Sigmoid colon (tissue), 7 donors: ENCODE measurements at places on chromosomes 12 and 14. TPM values are rescaled to one million over a fixed set of nuclear protein-coding genes. Genes with fewer than 3 reads are reported as not detected.
A peak's percentile ranks its signal among the peaks of the same experiment; 100 is the strongest.

Gene PLEKHG7
- not detected for total RNA-seq

Gene PZP
- not detected for total RNA-seq

DNA sequence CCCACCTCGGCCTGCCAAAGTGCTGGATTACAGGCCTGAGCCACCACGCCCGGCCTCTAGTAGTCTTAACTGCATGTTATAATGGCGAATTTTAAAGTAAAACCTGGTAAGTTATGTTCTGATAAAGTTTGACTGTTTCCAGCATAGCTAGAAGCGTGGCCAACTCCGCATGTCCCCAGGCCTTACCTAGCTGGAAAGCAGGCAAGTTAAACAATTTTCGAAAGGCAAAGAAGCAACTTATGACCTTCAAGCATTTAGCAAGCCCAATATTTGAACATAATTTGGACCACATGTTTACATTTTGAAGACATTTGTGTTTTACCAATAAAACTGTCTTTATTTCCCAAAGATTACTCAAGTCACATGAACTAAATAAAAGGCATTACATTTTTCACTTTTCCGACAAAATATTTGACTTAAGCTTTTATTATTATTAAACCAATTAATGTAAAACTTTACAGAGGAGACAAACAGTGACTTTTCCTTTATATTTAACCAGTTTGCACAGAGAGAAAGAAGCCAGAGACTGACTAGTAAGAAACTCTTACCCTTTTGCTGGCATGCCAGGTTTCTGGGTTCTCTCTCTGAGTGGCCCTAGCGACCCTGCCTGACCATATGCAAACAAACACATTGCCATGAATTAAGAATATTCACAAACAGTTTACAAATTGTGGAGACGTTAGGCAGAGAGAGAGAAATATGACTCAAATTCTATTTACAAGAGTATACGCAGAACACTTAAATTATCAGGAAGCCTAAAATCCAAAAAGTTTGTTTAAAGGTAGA, 106.3 kb downstream of the RIN3 start:
- H3K27ac ChIP-seq = peak overlapping the region; percentile 68
- no peak overlapping the region for H3K4me3 ChIP-seq
- DNase-seq = no peak
- no peaks in the 10 kb centered on the region for H3K27me3 ChIP-seq
- no peaks in the 10 kb centered on the region for H3K36me3 ChIP-seq

Gene TMTC3
- 22.2 TPM for total RNA-seq

DNA sequence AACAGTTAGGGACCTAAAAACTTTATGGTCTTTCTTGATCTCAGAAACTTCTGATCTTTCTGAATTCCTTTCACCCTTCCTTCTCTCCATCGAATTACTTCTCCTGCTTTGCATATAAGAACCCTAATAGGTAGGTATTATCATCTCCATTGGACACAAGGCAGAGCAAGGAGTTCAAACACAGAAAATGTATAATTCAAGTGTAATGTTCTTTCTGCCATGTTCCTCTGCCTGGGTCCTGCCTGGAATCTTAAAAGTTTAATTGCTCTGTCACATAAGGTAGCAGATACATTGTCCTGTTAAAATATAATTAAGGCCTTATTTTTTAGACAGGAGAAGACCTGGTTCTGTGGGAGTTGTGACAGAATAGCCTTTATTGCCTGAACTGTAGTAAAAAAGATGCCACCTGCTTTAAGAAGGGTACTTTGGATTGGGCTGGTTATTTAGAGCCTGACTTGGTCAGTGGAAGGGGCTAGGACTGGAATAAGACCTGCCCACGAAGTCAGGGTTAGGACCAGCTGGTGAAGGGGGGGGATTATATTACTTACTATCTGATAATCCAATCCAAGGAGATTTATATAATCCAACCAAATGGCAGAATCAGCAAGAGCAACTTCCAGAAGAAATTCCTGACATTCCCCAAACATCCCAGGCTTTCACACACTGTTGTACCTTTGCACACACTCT, 10.4 kb downstream of the G2E3 start:
- H3K4me1 ChIP-seq = peaks cover 13% of the 10 kb centered on the region
- H3K36me3 ChIP-seq = no peaks in the 10 kb centered on the region
- no peak for DNase-seq

Gene C12orf60
- total RNA-seq = not detected

DNA sequence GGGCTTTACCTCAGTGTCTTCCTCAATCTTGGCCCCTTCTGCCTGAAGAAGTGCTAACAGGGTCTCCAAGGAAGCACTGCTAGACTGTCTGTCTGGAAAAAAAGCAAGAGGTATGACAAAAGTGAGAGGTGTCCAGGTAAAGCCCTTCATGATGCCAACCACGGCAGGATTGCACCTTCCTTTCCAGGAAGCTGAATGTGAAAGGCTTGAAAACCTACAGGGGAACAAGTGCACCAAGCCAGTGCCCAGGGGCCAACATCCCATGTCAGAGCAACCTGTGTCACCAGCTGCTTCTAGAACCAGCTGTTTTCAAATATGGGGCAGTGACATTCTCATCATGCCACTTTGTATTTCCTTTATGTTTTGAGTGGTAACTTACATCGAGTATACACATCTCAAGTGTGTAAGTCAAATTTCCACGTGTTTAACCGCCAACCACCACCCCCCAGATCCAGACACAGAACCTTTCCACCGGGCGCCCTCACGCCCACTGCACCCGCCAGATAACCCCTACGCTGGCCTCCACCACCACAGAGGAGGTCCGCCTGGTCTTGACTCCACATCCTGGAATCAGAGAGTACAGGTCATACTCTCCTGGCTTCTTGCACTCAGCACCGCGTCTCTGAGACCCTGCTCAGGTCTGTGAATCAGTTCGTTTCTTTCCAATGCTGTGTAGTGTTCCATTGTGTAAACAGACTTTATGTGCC, 27.3 kb downstream of the VPS37B start:
- no peak overlapping the region for H3K4me3 ChIP-seq
- H3K36me3 ChIP-seq = peaks cover 15% of the 10 kb centered on the region
- peaks cover 35% of the 10 kb centered on the region for H3K4me1 ChIP-seq
- peak; percentile 46 for DNase-seq

GRCh38 chr12:68011882-68012207, 22.6 kb downstream of the IFNG-AS1 start:
- no peak overlapping the region for H3K27ac ChIP-seq
- H3K27me3 ChIP-seq = no peaks in the 10 kb centered on the region
- no peak for DNase-seq
- no peak overlapping the region for H3K4me3 ChIP-seq
- H3K4me1 ChIP-seq = no peaks in the 10 kb centered on the region

GRCh38 chr14:68897559-68898155, 81.4 kb downstream of the ACTN1 start:
- DNase-seq = no peak
- H3K27ac ChIP-seq = peak overlapping the region; percentile 100
- H3K4me3 ChIP-seq = no peak overlapping the region
- peaks cover 29% of the 10 kb centered on the region for H3K36me3 ChIP-seq
- no peaks in the 10 kb centered on the region for H3K27me3 ChIP-seq

Gene UBE2N
- 24.3 TPM for total RNA-seq

Gene LTB4R
- 3.6 TPM for total RNA-seq

- no peak overlapping the region for H3K27ac ChIP-seq
- H3K4me3 ChIP-seq = no peak overlapping the region
- H3K27me3 ChIP-seq = no peaks in the 10 kb centered on the region
- H3K4me1 ChIP-seq = no peaks in the 10 kb centered on the region
Observed at GRCh38 chr12:64903479-64904152, 79.2 kb downstream of the TBC1D30 start.

Gene DYRK2
- total RNA-seq = 17.6 TPM

DNA sequence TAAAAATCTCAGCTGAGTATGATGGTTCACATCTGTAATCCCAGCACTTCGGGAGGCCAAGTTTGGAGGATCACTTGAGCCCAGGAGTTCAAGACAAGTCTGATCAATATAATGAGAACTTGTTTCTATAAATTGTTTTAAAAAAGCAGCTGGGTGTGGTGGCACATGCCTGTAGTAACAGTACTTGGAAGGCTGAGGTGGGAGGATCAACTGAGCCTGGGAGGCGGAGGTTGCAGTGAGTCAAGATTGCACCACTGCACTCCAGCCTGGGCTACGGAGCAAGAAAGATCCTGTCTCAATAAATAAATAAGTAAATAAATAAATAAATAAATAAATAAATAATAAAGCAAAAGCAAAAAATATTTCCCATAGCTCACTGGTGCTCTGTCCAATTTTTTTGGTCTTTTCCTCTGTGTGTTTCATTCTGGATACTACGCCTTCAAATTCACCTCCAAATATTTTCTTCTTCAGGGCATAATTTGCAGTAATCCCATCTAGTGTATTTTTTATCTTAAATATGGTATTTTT, 32.7 kb upstream of the SNX6 start:
- H3K27ac ChIP-seq = no peak overlapping the region
- no peaks in the 10 kb centered on the region for H3K36me3 ChIP-seq

- H3K4me3 ChIP-seq = no peak overlapping the region
- H3K4me1 ChIP-seq = peaks cover 40% of the 10 kb centered on the region
- H3K36me3 ChIP-seq = no peaks in the 10 kb centered on the region
- no peaks in the 10 kb centered on the region for H3K27me3 ChIP-seq
- peak; percentile 89 for DNase-seq
Observed at GRCh38 chr14:49999146-49999761, 106.4 kb downstream of the ARF6 start.

DNA sequence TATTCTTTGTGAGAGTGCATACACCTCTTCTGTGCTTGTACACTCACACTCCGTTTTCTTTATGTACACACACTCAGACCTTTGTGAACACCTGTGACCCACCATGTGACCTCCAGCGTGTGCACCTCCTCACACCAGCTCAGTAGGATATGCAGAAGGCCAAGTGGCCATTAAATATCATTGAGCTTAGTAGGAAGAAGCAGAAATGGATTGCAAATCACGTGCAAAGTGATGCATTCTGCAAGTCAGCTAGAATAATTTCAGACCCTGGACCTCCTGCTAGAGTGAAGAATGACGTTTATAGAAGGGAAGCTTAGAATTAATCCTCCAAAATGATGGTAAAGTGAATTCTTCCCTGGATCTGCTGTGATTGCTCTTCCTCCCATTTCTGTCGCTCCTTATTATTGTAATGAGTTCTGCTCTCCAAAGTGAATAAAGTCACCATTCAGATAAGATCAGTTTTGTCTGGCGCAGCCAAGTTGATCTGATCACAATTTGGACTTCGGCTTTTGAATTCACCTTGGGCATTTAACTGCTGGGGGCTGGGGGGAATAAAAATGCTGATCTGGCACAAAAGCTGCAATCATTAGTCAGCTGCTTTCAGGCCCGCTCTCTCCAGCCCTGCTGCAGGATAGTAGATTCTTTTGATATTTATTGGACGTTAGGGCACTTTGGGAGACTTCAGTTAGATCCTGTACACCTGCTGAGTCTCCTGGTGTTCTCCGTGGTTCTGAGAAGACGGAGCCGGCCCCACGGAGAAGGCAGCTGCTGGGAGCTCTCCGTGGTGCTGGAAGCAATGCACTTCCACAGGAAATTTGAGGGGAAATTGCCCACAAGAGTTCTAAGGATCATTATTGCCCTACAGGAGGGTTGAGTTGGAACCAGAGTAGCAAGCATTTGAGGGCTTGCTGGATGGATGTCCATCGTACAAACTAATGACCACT, 12.4 kb upstream of the NRXN3 start:
- no peak overlapping the region for H3K27ac ChIP-seq
- no peak for DNase-seq
- H3K27me3 ChIP-seq = no peaks in the 10 kb centered on the region
- H3K36me3 ChIP-seq = no peaks in the 10 kb centered on the region
- H3K4me1 ChIP-seq = no peaks in the 10 kb centered on the region
- H3K4me3 ChIP-seq = no peak overlapping the region

Gene FAM181A
- total RNA-seq = not detected

- H3K4me3 ChIP-seq = no peak overlapping the region
- H3K27me3 ChIP-seq = no peaks in the 10 kb centered on the region
- H3K4me1 ChIP-seq = no peaks in the 10 kb centered on the region
- no peaks in the 10 kb centered on the region for H3K36me3 ChIP-seq
- no peak overlapping the region for H3K27ac ChIP-seq
Observed at GRCh38 chr14:36224176-36224575, 47.7 kb upstream of the PTCSC3 start.
